ENCODE measurements at places on chromosomes 11 and 22.

DNA sequence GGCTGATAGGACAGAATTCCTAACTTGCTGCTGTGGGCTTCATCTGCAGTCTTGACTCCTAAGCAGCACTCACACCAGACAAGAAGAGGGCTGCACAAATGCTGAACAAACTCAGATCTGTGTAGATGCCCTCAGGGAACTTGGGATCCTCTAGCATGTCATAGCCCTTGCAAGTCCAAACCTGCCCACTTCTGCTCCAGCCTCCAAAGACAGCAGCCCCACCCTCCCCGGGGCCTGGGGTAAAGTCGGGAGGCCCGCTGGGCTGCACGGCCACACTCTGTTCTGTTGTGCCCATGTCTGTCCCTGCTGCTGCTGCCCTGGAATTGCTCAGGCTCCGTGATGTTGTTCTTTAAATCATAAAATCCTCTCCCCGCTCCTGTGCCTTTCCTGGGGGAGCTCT lies 28.3 kb downstream of the DRD2 start:
- DNase-seq, result no peak

DNA sequence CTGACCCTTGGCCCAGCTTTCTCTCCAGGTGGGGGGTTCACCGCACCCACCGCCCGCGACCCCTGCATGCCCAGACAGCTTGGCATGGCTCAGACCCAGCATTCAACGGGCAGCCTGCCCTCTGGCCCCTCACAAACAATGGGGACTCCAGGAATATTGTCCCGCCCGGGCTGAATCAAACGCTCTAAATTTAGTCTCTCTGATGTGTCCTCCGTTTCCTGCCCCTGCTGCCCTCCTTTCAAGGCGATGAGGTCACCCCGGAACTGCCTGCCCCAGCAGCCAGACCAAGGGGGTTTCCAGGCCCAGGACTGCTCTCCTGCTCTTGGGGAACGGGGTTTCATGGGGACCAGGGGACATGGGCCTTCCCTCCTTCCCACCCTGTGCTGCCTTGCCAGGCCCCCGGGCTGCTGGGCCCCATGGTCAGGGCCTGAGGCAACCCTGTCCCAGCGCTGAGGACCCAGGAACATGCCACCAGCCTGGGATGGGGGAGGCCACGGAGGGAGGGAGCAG lies 10.1 kb upstream of the PDGFB start:
- no peak for DNase-seq

DNA sequence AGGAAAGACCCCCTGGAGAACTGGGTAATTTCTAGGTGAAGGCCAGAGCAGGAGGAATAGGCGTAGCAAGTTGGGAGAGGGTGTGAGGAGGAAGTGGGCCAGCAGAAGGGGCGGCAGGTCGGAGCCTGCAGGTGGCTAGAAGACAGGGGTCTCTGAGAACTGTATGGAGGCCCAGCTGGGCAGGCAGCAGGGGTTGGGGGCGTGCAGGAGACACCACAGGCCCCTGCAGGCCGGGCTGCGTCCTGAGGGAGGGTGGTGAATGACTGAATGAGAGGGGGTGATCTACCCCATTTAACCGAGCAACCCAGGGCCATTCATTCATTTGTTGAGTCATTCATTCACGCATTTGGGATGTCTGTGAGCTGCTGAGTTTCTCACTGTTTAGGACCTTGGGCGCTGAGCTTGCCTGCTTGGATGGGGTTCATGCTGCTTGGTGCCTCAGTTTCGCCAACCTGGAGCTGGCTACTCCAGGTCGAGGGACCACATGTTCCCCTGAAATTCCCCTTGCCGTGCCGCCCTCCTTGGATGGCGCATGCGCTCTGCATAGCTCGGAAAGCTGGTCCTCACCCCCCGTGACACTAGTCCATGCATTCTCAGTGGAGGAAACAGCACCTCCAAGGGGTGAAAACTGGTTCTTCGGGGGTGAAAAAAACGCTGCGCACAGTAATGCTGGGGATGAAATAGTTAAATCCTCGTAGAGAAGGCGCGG lies 15.6 kb downstream of the MPPED1 start:
- no peak for DNase-seq

GRCh38 chr22:47210686-47211085 lies 448.2 kb downstream of the TBC1D22A start:
- no peak for DNase-seq

DNA sequence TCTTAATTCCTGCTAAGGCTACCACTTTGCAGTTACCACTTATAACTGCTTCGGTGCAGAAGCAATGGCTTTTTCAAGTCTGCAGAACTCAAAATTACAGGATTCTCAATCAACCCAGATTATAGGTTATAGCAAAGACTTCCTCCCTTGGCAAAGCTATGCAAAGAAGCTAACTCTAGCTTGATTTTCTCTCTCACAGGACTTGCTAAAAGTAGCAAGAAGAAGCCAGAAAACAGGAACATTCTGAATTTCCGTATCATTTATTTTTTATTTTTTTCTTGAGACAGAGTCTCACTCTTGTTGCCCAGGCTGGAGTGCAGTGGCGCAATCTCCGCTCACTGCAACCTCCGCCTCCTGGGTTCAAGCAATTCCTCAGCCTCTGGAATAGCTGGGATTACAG lies 10.7 kb upstream of the PLEKHB1 start:
- DNase-seq, result no peak
